ENCODE measurements at places on chromosomes 2 and 18.

DNA sequence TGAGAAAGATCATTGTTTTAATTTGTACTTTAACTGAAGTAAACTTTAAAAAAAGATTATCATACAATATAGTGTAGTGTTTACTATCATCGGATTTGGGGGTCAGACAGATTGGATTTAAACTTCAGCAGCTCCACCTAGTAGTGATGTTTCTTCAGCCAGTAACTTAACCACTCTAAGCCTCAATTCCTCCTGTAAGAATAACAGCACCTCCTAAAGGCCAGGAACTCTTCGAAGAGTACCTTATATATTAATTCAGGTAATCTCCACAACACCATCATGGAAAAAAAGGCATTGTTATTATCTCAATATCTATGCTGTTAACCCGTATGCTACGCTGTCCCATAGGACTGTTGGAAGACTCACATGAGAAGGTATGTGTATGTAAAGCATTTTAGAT, 69.0 kb upstream of the DLGAP1 start:
- no peak for DNase-seq

- DNase-seq: no peak
Observed at GRCh38 chr2:96700086-96700485, 39.8 kb downstream of the LMAN2L start.

GRCh38 chr2:216635171-216635570, 2.0 kb downstream of the IGFBP2 start:
- DNase-seq: no peak

GRCh38 chr2:161344692-161345091, 36.5 kb downstream of the PSMD14 start:
- DNase-seq: no peak

- DNase-seq: no peak
Observed at GRCh38 chr18:7447318-7448028, 119.6 kb upstream of the PTPRM start.

DNA sequence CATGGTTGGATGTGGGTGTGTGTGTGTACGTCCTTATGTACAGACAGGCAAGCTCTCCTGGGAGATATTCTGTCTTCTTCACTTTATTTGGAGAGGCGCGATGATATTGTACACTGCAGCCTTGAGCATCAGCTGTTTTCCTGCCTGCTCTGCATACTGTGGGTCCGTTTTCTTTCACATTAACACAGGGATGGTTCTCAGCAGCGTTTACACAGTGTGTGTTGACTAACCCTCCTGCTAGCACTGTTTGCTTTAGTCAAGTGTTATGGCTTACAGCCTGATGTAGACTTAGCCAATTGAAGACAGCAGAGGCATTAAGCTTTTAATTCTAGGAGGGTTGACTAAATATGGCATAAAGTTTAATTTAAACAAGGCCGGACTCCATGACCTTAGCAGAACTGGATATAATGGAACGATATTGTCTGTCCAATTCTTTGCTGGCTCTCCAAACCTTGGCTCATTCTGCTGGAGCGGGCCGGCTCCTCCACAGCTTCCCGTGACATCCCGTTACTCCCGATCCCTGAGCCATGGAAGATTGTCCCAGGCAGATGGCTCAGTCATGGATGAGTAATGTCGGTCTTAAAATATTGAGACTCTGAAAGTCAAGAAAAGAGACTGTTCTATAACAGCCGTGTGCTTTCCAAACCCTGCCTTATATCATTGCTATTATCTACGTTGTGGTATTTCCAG, 134.7 kb downstream of the TPGS2 start:
- no peak for DNase-seq

DNA sequence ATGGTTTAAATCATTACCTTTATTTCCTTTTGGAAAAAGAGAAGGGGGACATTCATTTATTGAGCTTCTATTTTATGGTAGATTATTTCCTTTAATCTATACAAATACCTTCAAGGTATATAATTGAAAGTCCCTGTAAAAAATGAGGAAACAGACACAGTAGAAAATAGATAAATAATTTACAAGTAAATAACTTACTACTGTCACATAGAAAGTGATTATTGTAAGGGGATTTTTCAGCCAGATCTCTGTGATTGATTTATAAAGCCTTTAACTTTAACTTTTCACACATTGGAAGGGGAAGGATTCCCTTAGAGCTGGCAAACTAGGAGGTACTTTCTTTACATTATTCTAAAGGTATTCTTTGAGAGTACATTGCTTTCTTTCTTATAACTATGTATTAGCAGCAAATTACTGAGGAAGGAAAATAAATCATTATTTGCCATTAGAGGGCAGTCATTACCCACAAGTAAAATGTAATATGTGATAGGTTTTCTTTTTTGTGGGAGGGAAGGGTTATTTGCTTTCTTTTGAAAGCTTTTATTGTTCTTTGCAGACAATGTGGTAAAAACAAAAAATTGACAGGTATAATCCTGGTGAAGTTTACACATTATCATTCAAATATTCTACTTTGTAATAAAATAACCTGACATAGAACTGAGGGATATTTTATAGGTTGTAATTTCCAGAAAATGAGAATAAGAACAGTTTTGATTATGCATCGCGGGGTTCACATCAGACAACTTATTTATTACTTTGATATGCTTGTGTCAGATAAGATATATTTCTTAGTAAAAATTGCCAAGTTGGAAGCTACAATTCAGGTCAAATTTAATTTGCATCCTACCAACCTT, 24.8 kb upstream of the RPE start:
- DNase-seq: peak; percentile 37

DNA sequence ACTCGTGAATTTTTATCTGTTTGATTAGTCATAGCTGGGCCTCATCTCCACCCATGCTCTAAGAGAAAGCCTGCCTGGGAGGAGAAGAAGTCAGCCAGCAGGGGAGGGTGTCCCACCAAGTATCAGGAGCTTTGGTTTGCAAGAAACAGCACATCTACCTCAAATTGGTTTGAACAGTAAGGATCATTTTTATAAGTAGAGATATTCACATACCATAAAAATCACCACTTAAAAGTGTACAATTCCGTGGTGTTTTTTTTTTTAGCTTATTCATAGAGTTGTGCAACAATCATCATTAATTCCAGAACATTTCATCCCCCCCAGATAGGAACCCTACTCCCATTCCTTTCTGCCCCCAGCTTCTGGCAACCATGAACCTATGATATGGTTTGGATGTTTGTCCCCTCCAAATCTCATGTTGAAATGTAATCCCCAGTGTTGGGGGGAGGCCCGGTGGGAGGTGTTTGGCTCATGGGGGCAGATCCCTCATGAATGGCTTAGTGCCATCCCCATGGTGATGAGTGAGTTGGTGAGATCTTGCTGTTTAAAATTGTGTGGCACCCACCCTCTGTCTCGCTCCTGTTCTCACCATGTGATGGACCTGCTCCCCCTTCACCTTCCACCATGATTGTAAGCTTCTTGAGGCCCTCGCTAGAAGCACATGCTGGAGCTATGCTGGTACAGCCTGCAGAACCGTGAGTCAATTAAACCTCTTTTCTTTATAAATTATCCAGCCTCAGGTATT, 36.2 kb upstream of the HS6ST1 start:
- DNase-seq: no peak

GRCh38 chr2:88603146-88603545, 24.1 kb downstream of the EIF2AK3 start:
- no peak for DNase-seq

DNA sequence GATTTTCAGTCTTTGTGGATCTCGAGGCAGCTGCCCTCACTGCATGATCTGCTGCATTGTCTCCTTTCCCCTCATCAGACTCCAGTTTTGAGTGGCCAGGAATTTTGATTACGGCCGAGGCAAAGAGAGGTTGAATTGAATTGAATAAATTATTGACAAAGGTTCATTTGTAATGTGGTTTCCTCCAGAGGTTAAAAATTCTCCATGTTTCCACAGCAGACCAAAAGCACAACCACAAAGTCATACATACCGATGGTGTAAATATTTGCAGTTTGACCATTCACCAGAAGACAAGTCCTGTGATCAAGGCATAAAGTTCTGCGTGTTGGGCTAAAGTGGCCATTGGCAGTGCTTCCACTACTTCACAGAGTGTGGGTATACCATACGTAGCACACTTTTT, 343.8 kb upstream of the MYT1L start:
- no peak for DNase-seq

- peak; percentile 48 for DNase-seq
Observed at GRCh38 chr2:72917138-72917876, at the start of gene EMX1. Gene EMX1, plus strand, starts transcription at chr2:72917519. Its CDS starts 334 bp downstream, at chr2:72917853.

GRCh38 chr18:77520767-77521166, 271.1 kb downstream of the GALR1 start:
- DNase-seq: no peak

DNA sequence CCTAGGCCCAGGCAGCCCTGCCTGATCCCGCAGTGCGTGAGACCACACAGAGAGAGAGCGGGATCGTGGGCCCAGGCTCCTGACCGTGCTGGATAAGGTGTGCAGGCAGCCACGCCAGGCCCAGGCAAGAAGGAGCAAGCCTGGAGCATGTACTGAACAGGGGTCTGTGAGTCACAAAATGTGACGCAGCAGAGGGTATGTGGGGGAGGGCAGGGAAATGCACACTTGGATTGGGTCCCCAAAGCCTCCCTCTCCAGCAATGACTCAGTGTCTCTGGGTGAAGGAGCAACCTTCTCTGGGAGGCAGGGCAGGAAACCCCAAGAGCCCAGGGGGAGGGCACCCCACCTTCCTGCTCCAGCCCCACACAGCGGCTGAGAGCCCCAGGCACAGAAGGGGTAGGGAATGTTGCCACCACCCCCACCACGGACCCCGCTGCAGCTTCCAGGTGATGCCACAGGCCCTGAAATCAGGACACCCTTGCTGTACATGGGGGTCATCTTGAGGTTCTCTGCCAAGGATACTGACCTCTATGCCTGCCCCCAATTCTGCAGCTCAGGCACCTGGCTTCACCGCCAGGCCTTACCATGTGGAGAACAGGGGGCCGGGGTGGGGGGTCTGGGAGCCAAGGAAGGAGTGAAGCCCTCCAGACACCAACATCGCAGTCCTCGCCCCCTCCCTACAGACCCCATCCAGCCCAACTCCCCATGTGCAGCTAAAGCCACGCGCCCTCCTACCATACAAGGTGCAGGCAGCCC, 1.3 kb upstream of the GPC1 start:
- no peak for DNase-seq

- DNase-seq: no peak
Observed at GRCh38 chr2:97703741-97704140, 9.6 kb upstream of the ZAP70 start.

DNA sequence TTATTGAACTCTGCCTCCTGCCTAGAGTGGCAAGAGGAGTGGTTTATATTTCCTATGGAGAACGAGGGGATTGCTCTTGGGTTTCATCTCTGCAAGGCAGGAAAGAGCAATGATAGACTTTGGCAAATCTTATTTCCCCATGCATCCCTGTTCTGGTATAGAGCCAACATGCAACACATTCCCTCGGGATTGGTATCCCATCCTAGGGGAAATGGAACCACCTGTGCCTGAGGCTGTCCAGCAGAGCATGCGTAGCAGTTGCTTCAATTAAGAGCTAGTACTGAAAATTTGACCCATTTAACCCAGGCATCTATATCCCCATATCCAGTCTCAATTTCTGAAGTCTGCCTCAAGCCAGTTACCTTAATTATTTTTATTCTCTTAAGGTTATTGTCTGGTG, 205.3 kb downstream of the KCNS3 start:
- DNase-seq: no peak

DNA sequence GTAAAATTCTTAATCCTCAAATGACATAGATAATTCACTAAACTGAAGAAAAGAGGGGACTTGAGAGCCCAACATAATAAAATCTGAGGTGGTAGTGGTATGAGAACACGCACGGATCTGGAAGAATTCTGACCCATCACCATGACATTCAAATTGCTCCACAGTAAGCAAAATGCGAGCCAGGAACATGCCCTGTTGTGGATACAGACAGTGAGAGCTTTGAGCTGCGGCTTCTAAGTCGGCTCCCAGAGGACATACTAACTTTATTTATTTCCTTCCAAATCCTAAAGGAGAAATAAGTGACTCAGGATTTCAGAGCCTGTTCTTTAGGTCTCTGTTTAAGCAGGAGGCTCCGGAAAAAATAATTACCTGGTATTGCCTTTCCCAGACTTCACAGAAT, 143.4 kb upstream of the SMAD7 start:
- no peak for DNase-seq

- no peak for DNase-seq
Observed at GRCh38 chr18:7467708-7468466, 99.2 kb upstream of the PTPRM start.

DNA sequence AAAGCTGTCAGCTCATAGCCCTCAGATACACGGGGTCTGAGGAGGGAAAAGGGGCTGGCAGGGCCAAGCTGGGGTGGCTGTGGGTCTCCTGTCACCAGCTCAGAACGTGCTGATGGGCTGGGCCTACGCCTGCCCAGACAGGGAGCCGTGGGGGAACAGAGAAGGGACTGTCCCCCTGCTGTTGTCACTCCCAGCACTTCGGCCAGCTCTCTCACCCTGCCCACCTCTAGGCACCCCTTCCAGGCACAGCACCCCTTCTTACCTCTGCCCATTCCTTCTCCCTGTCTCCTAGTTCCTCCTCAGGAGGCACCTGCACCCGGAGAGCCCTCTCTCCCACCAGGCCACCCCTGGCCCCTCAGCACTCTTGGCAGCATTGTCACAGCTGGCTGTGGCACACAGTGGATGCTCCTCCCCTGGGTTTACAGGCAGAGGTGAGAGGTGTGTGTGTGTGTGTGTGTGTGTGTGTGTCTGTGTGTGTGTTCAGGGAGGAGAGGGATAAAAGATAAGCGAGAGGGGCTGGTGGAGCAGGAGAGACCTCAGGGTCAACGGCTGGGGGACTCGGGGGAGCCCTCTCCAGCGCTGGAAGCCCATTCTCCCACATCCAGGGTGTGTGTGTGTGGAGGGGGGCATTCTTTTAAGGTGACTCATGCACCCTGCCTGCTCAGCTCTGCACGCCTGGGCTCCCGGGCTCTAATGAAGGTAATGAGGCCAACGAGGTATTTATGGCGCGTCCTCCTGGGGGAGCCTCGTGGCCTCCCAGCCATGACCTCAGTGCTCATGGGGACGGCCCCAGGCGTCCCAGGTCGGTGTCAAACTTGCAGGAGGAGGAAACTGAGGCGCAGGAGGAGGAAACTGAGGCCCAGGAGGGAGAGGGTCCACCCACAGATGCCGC, 66.1 kb upstream of the SMAD7 start:
- no peak for DNase-seq

DNA sequence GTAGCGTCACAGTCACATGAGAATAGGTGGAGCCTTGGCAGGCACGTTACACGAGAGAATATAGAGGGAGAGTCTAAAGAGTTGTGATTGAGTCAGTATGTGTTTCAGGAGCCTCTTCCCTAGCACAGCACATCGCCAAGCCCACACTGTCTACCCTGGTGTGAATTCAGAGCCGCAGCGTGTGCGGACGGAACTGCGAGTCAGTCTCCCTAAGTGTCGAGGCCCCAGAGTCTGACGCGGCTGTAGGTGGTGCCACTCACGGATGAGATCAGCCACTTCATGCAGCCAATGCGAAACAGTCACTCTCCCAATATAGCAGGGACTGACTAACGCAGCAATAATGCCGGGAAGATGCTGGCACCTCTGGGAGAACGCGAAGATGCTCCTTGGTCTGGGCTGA, 587.3 kb upstream of the ID2 start:
- no peak for DNase-seq

- no peak for DNase-seq
Observed at GRCh38 chr2:96320326-96320725, 4.8 kb upstream of the ITPRIPL1 start.
